ENCODE measurements at places on chromosomes 13 and 19.

DNA sequence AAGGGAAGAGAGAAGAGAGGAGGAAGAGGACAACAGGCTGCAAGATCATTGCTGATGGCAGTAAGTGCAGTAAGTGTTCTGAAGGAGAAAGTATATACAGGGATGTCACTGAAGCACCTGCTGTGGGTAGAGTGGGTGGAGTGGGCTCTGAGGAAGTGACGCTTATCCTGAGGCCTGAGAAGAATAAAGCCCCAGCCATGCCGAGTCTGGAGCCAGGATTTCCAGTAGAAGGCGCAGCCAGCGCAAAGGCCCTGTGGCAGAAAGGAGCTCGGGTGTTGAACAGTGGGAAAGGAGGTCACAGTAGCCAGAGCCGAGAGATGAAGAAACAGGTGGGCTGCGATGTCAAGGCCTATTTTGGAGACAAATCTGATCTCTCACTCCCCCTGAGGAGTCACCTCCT is 31.8 kb upstream of the ADGRE5 start:
- no peak for DNase-seq

GRCh38 chr19:41871573-41872383 is 5.3 kb upstream of the CD79A start:
- DNase-seq, result no peak

DNA sequence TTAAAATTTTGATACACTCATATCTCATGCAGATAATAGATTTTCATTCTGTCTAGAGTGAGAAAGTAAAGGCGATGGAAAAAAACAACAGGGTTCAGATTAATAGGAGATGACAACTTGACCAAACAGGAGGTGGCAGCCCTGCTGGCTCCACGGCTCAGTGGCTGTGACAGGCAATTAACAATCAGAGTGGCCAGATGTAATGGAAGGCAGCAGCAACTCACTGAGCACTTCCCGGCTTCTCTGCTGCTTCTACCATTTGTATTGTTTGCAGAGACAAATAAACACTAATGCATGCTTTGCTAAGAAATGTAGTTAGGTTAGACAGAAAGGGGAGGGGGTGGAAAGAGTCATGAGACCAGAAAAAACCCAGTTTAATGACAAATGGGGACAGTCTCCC is 473.0 kb upstream of the SLC10A2 start:
- no peak for DNase-seq

DNA sequence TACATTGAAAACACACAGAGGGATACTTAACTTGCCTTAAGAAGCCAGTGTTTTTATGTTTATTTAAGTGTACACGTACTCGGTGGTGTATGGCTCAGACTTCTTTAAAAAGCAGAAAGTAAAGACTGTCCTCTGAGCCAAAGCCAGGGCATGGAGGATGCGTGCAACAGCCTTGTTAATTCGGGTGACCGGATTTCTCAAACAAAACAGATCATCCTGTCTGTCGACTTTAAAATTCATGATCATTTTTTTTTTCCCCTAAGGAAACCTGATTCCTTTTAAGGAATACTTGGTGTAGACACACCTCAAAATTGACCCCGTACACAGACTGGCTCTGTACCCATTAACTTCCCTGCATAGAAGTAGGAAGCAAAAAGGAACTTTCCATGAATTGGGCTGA is 124.7 kb upstream of the RNF113B start:
- DNase-seq, result no peak

GRCh38 chr19:53707278-53707677 is 75.5 kb downstream of the DPRX start:
- no peak for DNase-seq

GRCh38 chr13:104006625-104007075 is 940.4 kb upstream of the SLC10A2 start:
- no peak for DNase-seq
